ENCODE measurements at places on chromosomes 7 and 10.

- DNase-seq: no peak
Observed at GRCh38 chr10:28906934-28907333, 229.6 kb downstream of the BAMBI start.

DNA sequence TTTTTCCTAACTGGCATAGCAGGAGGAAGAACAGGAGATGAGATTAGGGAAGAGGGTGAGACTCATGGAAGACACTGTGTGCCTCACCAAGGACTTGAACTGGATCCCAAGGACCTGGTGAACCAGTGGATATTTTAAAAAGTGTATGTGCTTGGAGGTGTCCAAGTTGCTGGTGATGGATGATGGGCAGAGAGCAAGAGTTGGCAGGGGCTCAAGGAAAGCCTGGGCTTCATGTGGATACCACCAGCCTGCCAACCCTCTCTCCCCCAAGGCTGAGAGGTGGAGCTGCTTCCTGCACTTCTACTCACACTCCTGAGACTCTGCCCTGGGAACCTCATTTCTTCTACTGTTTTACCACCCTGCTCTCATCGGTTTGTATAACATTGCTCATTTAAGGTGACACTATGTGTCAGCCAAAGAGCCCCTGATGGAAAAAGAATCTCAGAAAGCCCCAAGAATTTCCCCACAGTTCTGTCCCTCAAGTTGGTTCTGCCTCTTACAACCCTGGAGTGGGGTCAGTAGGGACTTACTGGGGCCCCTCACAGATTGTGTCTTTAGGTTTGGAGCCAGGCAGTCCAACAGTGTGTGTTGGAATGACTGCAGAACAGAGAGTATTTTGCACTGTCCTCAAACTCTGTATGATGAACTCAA, 56.2 kb upstream of the PDCD4 start:
- DNase-seq: no peak

DNA sequence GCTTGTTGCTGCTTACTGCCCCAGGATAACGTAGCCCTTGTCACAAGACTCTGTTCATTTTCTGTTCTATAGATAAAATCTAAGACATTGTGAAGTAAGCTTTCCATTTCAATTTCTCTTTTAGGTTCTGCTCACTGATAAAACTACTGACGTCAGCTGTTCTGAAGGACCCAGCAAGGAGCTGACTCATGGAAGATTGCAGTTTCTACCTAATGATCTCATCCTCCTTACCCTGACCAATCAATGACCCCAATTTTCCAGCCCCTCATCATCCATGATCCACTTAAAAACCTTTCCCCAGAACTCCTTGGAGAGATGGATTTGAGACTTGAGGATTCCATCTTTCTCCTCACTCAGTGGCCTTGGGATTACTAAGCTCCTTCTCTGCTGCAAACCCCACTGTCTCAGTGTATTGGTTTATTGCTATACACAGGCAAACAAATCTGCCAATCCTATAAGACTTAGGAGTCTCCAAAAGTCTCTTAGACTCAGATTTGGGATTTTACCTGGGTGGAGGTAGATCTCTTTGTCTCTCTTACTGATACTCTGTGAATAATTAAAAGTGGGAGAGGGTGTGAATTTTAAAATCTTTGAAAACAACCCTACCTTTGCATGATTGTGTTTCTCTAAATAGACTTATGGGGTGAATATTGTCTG, 109.2 kb upstream of the TRIM24 start:
- no peak for DNase-seq

DNA sequence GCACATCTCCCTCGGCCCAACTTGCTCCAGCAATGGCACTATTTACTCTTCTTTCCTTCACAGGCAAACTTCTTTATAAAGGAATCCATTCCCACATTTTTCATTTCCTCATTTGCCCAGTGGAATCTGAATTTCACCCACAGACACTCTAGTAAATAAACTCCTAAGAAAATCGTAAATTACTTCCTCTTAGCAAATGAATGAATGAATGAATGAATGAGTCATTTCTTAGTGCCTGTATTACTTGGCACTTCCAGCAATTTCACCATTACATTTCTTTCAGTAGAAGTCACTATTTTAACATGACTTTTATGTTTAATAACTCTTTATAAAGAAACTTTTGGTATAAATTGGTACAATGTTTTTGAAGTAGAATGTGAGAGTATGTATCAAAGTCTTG, 55.7 kb downstream of the DDC start:
- no peak for DNase-seq

- DNase-seq: no peak
Observed at GRCh38 chr10:1855911-1856310, 118.6 kb upstream of the ADARB2 start.

Measured in AG04449 (cell line).